HT1080 (cell line): ENCODE measurements at places on chromosomes 3 and 15. TPM values are rescaled to one million over a fixed set of nuclear protein-coding genes. Genes with fewer than 3 reads are reported as not detected.

The EPHA3 gene
- total RNA-seq: not detected in 2 replicates

The ASB14 gene
- 0.20 TPM in 1 of 2 replicates, not detected in the other for total RNA-seq

The EFHB gene
- total RNA-seq: 1.8 TPM in 1 of 2 replicates, not detected in the other

The POTEB3 gene
- total RNA-seq: not detected in 2 replicates

The CP gene
- not detected in 2 replicates for total RNA-seq

The ADAMTS9 gene
- 1.8 and 2.4 TPM in 2 replicates for total RNA-seq

The LINGO1 gene
- 0.10 and 0.56 TPM in 2 replicates for total RNA-seq

The SLC12A8 gene
- 4.8 and 7.8 TPM in 2 replicates for total RNA-seq
